ENCODE measurements at places on chromosomes 6 and 20.

DNA sequence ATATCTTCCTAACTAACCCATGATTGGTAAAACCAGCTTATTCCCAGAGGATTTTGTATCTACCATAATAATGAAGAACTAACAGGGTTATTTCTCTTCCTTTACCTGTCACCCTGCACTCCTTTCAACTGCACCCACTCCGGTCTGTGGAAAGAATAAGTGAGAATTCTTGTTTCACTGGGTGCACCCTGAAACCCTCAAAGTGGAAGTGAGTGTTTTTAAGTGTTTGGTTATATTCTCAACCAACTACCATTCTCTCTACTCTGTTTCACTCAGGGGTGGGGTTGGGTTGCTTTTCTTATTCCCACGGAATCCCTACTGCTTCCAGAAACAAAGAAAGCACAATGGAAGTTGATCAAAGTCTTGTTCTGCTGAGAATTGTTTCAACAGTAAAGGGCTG, 42.6 kb upstream of the KHDRBS2 start:
- DNase-seq: no peak

DNA sequence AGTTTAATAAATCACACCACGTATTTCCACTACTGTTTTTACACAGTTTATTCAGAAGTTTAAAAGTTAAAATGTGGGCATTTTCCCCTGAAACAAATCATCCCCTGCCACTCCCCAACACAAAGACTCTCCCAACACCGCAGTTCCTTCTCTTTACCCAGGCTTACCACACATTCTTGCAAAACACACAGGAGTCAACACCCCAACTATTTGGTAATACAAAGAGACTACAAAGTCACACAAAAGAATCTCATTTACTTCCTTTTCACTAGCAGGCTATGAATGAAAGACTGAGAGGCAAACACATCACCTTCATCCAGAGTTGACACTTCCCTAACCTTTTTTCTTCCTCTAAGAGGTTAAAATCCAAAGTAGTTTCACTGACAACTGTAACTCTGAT, 51.1 kb downstream of the KCTD20 start:
- DNase-seq: no peak

GRCh38 chr20:17969884-17970409, 1.1 kb downstream of the MGME1 start:
- DNase-seq: peak; percentile 57

GRCh38 chr6:13453771-13454251, 33.6 kb downstream of the GFOD1 start:
- DNase-seq: peak; percentile 42

DNA sequence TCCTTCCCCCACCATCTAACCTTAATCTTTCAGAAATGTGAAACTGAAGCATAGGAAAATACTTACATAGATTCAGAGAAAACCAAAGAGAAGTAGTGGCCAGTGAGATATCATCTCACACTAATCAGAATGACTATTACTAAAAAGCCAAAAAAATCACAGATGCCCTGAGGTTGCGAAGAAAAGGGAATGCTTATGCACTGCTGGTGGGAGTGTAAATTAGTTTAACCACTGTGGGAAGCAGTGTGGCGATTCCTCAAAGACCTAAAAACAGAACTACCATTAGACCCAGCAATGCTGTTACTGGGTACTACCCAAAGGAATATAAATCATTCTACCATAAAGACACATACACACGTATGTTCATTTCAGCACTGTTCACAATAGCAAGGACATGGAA, 9.2 kb upstream of the PREX1 start:
- DNase-seq: no peak

DNA sequence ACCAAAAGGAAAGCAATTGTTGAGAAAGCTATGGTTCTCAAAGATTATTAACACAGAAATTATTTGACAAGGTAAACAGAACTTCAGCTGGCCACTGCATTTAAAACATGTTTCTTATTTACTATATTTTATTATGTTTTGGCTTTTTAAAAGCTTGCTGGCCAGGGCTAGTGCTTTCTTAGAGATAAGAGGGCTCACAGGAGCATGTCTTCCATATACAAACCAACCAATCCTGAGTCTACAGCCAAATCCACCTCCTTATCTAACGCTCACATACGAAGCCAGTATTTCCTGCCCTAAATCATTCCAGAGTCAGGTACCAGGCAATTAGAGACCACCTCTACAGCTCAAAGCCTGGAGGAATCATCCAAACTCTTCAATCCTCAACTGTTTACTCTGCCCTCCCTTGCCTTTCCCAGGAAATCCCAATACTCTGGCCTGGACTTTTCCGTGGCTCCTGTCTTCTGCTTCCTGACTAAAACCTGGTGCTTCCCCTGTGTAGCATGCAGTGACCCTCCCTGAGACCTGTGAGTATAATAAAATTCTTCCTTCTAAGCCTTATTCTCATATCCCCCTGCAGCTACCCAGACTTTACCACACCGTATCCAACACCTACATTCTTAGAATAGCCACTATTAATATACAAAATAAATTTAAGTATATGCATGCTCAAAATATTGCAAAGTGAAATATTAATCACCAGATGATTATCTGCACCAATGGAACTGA, 33.2 kb downstream of the RANBP9 start:
- no peak for DNase-seq

- no peak for DNase-seq
These were observed 21.9 kb upstream of the RAB22A start for GRCh38 chr20:58287638-58288037.

GRCh38 chr6:118468682-118469465, 79.2 kb upstream of the PLN start:
- DNase-seq: no peak

GRCh38 chr6:31091680-31092079, 20.7 kb downstream of the C6orf15 start:
- DNase-seq: no peak

GRCh38 chr20:34544109-34544796, 14.3 kb upstream of the MAP1LC3A start:
- no peak for DNase-seq

DNA sequence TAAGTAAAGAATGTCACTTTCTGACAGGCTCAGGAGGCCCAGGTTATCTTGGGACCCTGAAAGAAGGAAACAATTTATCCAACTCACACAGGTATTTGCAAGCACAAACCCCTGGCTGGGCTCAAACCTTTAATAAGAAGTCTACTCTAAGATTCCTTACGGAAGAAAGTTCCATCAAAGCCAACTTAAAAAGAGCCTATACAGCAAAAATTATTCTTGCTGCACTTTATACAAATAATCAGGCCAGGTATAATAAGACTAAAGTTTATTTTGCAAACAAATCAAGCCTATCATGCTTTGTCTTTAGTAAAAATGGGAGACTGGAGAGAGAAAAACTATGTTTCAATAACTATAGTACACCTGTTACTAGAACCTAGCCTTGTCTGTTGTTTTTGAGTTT, 102.1 kb downstream of the DTNBP1 start:
- DNase-seq: no peak

DNA sequence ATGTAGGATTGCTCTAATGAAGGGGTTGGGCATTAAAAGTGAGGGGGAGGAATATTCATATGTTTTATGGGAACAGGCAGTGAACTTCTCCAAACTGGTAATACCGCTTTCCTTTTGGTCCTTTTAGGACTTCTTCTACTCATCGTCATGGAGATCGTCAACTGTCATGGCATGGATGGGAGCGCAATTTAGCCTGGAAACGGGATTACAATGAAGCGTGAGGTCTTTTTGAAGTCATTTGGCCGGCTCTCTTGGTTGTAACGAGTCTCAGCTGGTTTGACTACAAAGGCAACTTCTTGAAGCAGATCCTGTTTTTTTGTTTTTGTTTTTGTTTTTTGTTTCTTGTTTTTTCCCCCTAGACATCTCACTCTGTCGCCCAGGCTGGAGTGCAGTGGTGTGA, 1.4 kb upstream of the HLA-E start:
- no peak for DNase-seq

DNA sequence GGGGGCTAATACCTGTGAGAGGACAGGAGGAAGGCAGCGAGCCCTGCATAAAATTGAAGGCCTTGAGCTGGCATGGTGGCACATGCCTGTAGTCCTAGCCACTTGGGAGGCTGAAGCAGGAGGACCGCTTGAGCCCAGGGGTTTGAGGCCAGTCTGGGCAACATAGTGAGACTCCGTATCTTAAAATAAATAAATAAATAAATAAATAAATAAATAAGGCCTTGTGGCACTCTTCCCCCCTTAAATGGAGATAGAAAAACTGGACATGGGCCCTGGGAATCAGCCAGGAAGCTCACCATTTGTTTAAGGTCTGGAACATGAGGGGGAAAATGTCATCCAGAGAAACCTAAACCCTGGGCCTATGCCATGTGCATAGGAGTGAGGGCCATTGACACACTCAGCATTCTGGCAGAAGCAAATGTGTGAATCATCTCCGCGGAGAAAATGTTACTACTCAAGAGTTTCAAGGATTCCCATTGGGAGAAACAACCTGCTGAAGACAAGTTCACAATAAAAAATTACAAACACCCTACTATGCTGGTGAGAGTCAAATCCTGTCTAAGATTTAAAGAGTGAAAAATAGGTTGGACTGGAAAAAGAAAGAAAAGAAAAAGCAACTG, 51.9 kb upstream of the UBR2 start:
- DNase-seq: no peak

DNA sequence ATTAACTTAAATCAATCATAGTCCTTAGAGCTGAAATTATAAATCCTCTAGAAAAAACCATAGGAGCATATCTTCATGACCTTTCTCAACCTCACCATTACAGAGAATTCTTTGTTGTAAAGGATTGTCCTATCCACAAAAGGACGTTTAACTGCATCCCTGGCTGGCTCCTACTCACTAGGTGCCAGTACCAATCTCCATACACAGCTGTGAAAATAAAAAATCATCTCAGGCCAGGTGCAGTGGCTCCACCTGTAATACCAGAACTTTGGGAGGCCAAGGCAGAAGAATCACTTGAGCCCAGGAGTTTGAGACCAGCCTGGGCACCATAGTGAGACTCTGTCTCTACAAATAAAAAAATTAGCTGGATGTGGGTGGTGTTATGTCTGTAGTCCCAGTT, 89.9 kb downstream of the PDSS2 start:
- no peak for DNase-seq

GRCh38 chr6:139981768-139982181, 607.3 kb upstream of the CITED2 start:
- DNase-seq: no peak

- DNase-seq: no peak
These were observed 61.6 kb downstream of the IRF4 start for GRCh38 chr6:453152-453551.

GRCh38 chr6:116059713-116060571, 749 bp downstream of the FRK start:
- peak; percentile 36 for DNase-seq

- no peak for DNase-seq
These were observed 111.0 kb downstream of the SOBP start for GRCh38 chr6:107600936-107601335.

GRCh38 chr6:29628419-29629281, 4.3 kb downstream of the GABBR1 start:
- peak; percentile 84 for DNase-seq

- no peak for DNase-seq
These were observed 670.7 kb downstream of the UTRN start for GRCh38 chr6:144955859-144956258.

- no peak for DNase-seq
These were observed 237.0 kb downstream of the NKAIN2 start for GRCh38 chr6:124040655-124041054.

GRCh38 chr6:67689329-67689728, 945.8 kb upstream of the ADGRB3 start:
- no peak for DNase-seq

DNA sequence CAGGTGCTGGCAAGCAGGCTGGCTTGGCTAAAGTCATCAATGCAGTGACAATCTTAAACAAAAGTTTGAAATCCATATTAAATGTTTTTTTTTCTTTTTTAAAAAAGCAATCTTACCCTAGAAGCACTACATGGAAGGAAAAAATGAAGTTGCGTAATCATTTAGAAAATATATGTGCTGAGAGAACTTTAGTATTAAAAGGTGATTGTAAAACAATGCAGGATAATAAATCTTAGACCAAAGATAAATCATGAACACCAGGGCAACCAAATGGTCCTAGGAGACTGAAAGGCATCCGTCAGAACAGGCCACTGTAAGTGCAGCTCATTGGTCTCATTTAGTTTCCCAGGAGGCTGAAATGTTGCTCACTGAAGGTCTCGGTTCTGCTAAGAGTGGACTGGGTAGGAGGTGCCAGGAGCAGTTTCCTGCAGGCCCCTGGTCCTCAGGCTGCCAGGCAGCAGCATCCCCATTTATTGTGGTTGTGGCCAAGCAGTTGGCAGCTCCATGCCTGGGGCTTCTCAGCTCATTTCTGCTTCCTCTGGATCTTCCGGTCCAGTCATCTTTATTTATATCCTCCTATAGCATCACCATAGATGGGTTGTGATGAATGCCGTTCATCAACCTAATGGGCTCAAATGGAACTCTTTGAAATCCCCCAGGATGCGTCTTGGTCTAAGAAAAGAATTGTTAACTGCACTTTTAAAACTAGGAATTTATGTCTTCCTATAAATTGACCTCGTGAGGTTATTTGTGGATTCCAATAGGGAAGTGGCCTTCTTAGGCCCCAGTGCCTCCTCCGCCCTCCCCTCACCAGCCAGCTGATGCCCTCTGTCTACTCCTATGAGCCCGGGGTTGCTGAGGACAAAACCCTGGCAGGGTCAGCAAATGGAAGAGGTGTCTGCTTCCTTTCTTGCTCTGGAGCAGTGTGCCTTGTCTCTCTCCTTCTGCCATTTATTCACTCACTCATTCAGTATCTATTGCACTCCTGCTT, 269.0 kb downstream of the UST start:
- DNase-seq: no peak

DNA sequence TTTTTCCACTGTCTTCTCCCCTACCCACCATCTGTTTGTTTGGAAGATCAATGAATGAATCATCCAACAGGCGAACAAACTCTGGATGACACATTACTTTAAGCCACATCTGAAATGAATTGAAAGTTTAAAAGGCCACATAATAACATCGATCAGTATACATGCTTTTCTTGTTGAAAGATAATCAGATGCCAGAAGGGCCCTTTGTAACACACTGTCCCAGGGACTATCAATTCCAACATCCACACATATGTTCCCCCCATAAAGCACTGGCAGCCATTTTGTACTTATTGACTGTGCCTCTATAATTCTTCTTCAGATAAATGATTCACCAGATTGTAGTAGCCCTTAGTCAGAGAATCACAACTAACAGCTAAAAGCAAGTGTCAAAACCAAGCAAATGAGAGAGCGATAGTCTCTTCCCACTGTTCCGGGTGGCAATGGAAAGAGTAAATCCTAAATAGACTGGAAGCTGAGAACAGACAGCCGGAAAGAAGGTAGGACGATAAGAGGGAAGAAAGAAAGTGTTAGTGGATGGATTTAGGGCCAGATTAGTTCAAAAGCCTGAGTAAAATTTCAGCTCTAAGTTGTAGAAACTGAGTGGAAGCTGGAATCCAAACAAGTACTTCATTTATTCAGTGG, 184.9 kb upstream of the TENT5A start:
- DNase-seq: no peak

Data from GM13976 (cell line).